Adipocyte (in vitro differentiated cells): ENCODE measurements at places on chromosomes 2 and 18.

DNA sequence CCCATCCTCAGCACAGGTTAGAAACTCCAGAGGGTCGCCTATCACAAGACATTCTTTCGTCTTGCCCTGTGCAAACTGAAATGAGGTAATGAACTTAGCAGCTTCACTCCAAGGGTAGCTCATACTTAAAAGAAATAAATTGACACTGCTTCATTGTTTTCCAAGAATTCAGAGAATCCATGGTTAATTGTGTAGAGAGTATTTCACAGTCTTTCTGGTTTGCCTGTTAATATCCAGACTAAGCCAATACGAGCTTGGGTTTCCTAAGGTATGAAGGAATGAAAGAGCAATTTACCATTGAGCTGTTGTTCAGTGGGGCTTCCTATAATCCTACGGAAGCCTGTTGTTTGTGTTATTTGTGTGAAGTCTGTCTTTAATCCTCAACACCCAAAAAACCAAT is 58.7 kb downstream of the FAM124B start:
- DNase-seq, result no peak

DNA sequence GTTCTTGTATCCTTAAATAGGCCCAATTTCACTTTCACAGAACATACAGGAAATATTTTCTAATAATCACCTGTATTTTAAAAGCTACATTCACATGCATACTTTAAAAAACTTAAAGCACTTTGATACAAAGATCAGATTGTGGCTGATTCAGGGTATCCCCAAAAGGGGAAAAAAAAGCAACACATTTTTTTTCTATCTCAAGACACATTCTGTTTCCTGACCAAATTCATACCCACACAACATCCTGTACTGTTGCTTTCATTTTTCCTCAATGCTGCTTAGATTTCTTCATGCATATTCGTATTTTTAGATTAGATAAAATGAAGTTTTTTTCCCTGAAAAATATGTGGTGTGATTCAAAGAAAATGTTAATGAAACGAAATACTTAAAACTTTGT is 122.5 kb downstream of the TMEFF2 start:
- no peak for DNase-seq

DNA sequence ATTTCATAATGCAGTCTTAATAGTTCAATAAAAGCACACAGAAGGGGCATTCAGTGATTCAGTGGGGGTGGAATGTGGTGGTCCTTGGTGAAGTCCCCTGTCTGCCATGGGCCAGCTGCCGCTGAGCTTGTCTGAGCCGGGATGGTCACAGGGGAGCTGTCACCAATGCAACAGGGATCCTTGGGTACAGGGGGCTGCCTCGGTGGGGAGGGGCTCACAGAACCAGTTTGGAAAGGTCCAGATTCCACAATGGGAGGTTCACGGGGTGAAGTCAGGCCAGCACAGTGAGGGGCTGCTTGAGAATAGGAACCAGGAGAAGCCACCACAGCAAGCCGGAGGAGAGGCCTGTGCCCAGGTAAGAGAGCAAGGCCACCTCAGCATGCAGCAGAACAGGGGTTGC is 75.4 kb downstream of the GYPC start:
- DNase-seq, result no peak

DNA sequence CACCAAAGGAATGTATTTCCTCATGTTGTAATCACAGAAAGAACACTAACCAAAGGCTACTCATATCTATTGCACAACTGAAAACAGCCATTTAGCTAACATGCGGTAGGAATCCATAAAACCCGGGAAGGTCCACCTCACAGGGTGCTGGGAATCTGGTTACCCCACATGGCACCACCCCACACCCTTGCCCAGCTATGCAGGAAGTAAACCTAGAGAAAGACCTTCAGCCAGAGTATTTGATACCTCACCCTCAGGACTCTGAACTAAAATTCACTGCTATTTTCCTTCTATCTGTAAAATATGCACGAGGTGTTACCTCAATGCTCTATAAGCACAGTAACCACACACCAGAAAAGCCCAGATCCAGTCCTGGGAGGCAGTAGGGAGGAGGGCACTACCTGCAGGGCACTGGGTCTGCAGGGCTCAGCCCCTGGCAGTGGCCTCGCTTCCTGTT is 45.8 kb downstream of the PTPN2 start:
- peak; percentile 94 for DNase-seq

DNA sequence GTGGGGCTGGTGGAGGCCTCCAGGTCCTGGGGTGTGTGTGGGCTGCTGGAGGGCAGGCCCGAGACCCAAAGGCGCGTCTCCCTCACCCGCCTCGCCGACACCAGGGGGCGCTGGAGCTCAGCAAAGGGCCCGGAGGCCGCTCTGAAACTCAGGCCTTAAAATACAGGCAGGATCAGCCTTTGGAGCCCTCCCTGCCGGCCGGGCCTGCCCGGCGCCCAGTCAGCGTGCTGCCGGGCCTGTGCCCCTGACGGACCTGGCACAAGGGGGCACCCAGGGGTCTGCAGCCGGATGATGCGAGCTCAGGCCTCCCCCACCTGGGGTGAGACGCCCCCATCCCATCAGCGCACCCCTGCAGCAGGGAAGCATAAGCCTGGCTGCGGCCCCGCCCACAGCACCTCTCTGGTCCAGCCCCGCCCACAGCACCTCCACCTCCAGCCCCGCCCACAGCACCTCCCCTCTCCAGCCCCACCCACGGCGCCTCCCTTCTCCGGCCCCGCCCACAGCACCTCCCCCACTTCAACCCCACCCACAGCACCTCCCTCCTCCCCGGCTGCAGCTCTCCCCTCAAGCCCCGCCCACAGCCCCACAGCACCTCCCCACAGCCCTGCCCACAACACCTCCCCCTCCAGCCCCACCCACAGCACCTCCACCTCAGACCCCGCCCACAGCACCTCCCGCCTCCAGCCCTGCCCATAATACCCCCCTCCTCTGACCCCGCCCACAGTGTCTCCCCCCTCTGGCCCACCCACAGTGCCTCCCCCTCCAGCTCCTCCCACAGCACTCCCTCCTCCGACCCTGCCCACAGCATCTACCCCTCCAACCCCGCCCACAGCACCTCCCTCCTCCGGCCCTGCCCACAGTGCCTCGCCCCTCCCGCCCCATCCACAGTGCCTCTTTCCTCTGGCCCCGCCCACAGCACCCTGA is 92.8 kb upstream of the OTOS start:
- peak; percentile 93 for DNase-seq

DNA sequence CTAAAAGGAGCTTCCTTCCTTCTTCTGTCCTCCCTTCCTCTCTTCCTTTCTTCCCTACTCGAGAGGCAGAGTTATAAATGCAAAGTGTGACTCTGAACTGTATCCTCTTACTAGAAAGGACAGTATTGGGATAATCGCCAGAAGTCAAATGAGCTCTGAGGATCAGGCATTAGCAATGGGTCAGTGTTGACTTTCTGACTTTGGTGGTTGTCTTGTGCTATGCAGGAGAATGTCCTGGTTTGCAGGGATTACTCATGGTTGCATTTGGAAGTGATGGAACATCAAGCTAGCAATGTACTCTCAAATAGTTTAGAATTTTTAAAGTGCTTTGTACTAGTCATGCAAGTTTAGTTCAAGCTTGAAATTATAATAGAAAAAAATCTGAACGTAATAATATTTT is 115.6 kb downstream of the TXNL1 start:
- peak; percentile 38 for DNase-seq

GRCh38 chr2:105271393-105272045 is 30.0 kb downstream of the GPR45 start:
- DNase-seq, result no peak

DNA sequence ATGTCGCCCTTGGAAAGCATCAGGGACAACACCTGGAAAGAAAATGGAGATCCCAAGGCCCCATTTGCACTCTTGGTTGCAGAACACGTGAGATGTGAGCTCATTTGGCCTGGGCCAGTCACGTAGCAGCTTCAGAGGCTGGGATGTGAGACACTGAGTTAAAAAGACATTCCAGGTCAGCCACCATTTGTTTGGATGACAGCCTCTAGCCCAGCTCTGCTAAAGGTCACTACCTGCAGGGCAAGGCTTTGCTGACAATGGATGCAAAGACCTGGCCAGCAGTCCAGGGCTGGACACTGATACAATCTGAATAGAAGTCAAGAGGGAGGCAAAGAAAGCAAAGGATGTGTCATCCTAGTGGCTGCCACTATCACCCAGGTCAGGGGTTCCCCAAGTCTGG is 83.9 kb upstream of the LRPPRC start:
- DNase-seq, result no peak

DNA sequence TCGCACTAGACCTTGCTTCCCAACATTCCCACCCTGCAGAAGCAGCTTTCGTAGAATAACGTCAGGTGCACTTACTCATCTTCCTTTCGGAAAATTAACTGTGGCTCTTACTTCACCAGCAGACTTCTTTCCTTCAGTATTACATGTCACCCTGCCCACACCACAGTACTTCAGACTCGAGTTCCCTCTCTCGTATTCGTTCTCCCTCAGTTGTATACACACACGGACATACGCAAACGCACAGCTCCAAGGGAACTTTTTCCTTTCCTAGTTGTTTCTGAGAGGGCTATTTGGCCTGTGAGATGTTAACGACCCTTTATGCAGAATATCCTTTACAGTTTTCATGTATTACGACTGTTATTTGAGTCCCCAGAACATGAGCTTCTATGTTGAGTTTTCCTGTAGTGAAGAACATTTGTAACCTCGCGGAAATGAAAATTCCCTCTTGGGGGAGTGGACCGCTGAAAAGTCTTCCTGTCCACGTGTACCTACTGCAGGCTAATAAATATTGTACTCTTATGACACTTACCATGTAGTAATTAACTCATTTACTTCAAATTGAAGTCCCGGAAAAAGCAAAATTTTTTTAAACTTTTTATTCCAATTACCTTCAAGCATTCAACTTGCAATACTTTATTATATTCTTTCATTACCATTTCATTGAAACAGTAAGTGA is 908 bp downstream of the ERLEC1 start:
- peak; percentile 62 for DNase-seq

- no peak for DNase-seq
Measured at GRCh38 chr18:77495982-77496690, 246.5 kb downstream of the GALR1 start.

DNA sequence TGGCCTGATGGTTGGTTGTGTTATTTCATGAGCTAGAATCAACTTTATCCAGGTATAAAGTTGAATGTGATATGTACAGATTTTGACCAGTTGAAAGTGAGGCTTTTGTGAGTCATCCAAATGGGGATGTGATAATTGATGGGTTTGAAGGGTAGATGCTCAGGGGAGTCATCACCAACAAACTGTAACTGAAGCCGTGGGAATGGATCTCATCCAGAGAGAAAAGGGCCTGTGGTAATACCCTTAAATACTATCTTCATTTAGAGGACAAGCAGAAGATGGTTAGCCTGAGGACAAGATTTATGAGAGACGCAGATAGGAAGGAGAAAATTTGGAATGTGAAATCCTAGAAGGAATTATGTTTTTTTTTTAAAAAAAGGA is 90.5 kb upstream of the MYO3B start:
- DNase-seq, result no peak

GRCh38 chr18:37243741-37244140 is 321.9 kb downstream of the CELF4 start:
- no peak for DNase-seq
